Stimulated activated CD4-positive, alpha-beta T cell treated with anti-CD3 and anti-CD28 coated beads, TNF-alpha, amount 100 ng/mL, for 4 hours (primary cell): ENCODE measurements at places on chromosomes 2 and 18.

DNA sequence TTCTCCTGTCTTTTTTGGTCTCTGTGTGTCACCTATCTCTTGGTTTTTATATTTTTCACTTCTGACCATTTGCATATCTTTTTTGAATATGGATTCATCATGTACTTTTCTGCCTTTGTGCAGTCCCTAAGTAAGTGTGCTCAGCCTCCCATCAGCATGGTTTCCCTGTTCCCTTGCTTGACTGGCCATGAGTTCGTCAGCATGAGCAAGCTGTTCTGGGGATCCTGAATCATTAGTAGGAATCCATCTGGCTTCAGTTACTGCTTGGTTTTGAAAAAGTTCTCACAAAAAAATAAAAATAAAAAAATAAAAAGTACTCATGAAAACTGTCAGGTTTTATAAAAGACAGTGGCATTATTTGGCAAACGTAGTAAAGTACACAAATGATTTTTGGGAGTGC is 144.1 kb downstream of the NCOA1 start:
- no peak for DNase-seq

GRCh38 chr2:55090702-55091101 is 40.5 kb upstream of the RTN4 start:
- DNase-seq, result no peak

DNA sequence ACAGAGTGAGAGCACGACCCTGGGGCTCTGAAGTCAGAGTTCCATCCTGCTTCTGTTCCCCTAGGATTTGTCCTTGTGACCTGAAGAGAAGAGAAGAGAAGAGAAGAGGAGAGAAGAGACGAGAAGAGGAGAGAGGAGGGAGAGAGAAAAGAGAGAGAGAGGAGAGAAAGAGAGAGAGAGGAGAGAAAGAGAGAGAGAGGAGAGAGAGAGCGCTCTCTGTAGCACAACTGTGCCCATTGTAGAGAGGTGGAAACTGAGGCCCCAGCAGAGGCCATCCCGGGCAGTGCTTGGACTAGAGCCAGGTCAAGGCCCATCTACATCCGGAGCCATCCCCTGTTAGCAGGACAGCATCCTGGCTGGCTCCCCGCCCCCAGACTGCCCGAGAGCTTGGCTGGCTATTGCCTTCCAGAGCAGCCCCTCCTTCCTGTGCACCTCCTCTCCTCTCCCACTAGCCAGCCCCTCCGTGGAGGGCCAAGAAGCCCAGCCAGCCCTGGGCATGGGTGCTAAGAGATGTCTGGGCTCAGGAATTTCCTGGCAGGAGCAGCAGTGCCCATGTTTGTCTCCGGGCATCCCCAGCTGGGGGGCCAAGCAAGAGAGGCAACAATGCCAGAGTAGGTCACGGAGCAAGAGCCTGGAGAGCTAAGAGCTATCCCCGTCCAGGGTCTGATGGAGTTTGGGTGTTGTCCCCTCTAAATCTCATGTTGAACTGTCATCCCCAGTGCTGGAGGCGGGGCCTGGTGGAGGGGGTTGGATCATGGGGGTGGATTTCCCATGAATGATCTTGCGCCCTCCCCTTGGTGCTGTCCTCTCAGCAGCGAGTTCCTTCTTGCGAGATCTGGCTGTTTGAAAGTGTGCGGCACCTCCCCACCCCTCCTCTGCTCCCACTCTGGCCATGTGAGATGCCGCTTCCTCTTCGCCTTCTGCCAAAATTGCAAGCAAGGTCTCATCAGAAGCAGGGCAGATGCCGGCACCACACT is 18.2 kb upstream of the GPR55 start:
- DNase-seq, result no peak

DNA sequence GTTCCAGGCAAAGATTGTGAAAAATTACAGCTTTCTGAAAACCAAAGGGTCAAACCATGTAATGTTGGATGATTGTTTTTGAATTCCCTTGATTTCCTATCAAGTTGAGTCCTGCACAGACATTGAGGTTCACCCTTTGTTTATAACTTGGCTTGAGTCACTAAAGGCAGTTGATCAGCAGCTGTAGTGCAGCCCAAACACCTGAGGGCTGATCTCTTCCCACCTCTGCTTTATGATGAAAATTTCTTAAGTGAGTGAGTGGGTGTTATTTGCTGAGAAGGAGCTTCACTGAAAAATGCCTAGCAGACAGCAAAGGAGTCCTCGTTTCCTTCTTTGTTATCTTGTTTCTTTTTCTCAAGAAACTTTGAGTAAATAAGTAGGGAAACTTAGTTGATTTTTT is 31.9 kb upstream of the BMPR2 start:
- DNase-seq, result no peak

DNA sequence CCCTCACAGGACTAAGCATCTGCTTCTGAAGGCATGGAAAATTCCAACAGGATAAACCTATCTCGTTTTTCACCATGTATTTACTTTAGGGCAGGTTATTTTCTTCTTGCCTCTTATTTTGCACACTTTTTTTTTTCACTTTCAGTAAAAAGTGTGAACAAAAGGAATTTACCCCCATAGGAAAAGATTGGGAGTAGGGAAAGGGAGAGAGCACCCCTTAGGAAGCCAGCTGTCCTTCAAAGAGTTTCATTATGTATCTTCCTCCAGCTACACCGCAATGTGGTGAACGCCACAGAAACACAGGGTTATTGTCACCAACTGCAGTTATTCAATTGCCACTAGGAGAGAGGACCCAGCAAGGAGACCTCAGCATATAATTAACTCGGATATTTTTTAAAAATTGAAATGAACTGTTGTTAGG is 286.2 kb upstream of the VRK2 start:
- no peak for DNase-seq

DNA sequence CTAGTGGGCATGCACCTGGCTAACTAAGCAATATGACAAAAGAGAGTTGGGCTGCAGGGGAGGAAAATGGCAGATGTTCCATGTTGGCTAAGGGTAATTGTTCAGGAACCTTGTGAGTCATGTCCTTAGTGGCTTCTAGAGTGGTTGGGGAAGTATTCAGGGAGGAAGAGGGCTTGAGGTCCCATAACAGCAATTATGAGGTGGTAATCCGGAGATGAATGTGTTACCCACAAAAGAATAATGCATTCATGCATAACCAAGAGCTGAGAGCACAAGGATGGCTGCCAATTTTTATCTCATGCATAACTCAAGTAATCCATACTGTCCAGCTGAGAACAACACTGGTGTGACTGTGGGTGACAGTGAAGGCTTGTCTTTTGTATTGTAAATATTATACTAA is 42.9 kb downstream of the TMEFF2 start:
- DNase-seq, result no peak

DNA sequence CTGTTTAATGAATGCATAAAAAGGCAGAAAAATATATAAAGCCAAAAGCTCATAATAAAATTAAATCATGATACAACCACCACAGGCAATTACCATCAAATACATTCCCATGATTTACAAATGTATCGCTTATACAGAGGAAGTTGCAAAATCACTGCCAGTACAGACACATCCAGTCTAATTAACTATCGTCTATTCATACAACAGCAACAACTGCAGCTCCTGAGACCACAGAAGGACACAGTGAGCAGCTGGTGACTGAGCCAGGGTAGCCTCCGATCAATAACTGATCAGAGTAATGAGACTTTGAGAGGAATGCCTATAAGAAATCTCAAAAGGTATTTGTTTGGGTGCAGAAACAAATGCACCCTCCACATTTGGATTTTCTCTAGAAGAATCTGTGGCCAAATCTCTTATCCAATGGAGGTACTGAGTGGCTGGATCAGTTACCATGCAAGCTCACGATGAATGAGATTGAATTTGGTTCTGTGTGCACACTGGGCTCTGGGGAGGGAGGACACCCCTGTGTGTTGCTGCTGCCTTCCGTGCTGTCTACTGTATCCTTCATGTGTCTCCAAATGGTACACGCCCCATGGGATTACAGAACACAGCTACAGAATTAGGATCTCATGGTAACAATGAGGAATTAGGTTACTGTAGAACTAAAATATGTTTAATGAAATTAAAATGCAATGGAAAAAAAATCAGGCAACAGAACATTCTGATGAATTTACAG is 119.6 kb downstream of the MBP start:
- no peak for DNase-seq

GRCh38 chr2:48146552-48146951 is 240.3 kb upstream of the FBXO11 start:
- no peak for DNase-seq

DNA sequence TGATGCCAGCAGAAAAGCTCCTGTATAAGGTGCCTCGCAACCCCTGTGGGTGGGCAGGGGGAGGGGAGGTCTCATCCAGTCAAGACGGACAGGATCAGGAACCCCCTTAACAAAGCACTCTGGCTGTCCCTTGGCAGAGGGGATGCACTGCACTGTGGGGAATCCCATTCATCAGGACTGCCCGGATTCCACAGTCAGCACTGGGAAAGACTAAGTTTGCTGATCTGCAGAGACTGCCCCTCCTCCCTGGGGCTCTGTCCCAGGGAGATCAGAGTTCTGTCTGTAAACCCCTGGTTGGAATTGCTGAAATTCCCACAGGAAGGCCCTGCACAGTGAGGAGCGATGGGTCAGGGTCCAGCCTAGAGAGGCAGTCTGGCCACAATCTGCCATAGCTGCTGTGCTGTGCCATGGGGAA is 149.5 kb upstream of the RBBP8 start:
- DNase-seq, result no peak

DNA sequence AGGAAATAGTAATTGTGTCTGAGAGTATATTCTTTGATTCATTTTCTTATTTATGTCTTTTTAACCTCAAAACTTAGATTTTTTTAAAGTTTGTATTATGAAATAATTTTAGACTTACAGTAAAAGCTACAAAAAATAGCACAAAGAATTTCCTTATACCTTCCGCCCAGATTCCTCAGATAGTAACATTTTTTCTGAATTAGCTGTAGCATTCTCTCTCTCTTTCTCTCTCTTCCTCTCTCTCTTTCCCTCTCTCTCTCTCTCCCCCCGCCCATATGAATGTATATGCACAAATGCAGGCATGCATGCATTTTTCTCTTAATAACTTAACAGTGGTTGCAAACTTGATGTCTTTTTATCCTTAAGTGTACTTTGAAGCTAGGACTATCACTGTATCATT is 361.1 kb upstream of the NRP2 start:
- DNase-seq, result no peak

DNA sequence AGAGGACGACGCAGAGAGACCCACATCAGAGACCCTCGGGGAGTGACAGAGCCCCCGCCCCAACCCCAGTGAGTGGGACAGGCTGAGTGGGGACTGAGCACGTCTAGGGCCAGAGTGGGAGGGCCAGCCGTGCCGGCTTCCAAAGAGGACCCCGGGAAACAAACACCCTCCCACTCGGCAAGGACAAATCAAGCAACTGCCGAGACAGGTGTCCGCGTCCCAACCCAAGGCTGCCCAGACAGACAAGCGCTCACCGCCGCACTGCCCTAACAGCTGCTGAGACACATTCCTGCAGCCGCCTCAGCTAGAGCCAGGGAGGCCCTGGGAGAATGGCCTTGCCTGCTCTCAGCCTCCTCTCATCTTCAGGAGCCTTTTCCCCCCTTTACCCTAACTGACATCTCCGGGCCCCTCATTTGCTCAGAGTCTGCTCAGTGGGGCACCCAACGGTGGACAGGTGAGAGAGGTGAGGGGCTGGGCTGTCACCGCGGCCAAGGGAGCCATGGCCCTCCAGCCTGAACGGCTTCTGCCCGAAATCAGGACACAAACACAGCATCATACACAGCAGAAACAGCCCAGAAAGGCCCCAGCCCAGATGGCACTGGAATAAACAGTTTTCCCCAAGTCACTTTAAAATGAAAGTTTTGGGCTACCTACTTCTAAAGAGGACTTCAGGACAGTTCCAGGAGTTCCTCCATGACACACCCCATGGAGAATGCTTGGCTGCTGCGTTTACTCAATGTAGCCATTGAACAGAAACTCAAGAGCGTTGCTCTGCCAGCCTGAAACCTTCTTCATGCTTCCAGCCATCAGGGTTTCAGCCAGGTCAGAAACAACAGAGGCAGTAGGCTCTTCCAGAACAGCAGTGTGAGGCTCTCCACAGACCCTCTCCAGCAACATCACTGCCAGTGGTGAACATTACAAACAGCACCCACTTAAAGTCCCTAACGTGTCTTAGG is 23.6 kb downstream of the SLC66A2 start:
- DNase-seq, result no peak

- no peak for DNase-seq
Observed at GRCh38 chr2:218229239-218229638, 12.2 kb downstream of the ARPC2 start.

GRCh38 chr2:69102041-69102593 is 89.1 kb downstream of the ANTXR1 start:
- DNase-seq, result no peak

GRCh38 chr2:164032995-164033394 is 297.2 kb upstream of the FIGN start:
- DNase-seq, result no peak

- no peak for DNase-seq
Observed at GRCh38 chr18:46068763-46069162, 3.3 kb downstream of the PSTPIP2 start.

- DNase-seq, result no peak
Observed at GRCh38 chr2:122423934-122424333, 668.5 kb downstream of the TSN start.

DNA sequence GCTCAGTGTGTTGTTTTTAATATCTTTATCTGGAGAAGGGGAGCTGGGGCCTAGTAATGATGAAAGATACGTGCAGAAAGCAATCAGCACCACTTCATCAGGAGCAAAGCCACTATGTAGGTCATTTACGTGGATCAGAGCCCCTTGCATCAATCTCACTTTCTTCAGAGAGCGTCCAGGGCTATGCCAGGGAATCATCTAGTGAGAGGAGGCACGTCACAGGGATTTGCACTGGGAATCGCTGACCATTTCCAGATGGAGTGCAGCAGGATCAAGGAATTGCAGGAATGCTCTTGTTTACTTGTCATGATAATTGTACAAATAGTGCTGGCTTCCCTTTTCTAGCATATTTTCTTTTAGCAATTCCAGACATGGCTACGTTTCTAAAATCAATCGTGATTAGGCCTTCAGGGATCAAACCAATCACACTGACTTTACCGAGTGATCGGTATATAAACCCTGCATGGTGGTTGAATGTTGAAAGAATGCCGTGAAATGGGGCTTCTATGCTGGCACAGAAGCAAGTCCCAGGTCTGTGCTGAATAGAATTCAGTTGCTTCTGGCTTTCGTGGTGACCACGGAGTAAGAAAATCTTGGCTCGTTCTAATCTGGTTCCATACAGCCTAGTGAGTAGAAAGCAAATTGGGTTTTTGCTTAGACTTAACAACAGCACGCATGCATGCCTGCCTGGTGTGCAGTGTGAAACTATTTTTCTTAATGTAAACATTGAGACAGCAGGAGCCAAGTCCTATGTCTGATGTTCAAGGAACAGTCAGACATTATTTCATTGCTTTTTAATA is 122.8 kb downstream of the TMEM200C start:
- DNase-seq, result no peak

DNA sequence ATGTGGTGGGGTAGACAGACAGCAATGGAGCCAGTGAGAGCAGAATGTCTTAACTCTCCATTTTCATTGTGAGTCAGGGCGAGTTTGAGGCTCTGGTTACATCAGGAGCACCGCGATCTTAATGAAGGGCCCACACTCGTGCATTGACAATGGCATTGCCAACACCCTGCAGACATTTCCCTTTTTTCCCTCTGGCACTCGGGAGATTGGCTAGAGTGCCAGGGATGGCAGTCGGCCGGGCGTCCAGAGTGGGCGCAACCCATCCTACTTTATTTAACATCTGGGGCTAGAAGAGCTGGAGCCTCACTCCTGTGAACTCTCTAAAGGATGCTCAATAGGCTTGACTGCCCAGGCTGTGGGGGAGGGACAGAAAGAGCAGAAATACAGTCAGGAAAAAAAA is 9.7 kb downstream of the PROKR1 start:
- no peak for DNase-seq

GRCh38 chr2:44116319-44116718 is 52.4 kb upstream of the PPM1B start:
- DNase-seq, result no peak

GRCh38 chr2:74441690-74442482 is at the start of gene RTKN:
Gene RTKN, minus strand, starts transcription at chr2:74441937. Its CDS starts 121 bp downstream, at chr2:74441816.
- DNase-seq, result no peak
